Gastroesophageal sphincter (tissue), 4 donors: ENCODE measurements at places on chromosomes 7 and 10. TPM values are rescaled to one million over a fixed set of nuclear protein-coding genes. Genes with fewer than 3 reads are reported as not detected.

GRCh38 chr7:26202019-26202990, 760 bp downstream of the CBX3 start:
- ATAC-seq = peak; percentile 7

- ATAC-seq = peak; percentile 92
Measured at GRCh38 chr10:511101-511848, 178.2 kb downstream of the DIP2C start.

The IGF2BP3 gene
- 0.35 TPM for total RNA-seq

- ATAC-seq = no peak
Measured at GRCh38 chr10:98135222-98135899, 904 bp downstream of the R3HCC1L start.

DNA sequence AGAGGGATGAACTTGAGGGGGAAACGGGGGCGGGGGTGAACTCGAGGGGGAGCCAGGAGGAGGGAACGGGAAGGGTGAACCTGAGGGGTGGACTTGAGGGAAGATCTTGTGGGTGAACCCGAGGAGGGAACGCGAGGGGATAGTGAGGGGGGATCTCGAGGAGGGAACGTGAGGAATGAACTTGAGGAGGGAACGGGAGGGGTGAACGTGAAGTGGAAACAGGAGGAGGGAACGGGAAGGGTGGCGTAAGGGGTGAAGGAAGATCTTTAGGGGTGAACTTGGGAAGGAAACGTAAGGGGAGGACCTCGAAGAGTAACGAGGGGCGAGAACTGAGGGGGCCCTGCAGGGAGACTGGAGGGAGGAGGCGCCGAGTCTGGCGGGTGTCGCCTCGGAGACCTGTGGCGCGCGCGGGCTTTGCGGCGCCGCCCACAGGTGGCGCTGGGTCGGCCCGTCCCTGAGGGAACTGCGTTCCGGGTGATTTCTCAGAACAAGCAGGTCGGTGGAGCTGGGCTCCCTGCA, 651 bp downstream of the MYO3A start:
- no peak for ATAC-seq

DNA sequence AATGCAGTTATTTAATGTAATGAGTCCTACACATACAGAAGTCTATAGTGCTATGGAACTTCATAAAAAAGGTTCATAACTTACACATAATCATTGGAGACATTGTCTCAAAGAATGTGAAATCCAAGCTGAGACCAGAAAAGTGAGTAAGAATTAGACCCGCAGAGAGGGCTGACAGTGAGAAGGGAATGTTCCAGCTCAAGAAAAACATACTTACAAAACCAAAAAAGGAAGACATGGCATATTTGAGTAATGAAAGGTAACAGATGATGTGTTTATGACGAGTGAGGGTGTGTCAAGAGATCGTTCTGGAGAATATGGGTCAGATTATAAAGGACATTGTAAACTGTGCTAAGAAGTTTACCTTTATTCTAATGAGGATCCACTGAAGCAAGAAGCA, 566.5 kb downstream of the ATRNL1 start:
- no peak for ATAC-seq

The ACBD5 gene
- 17.9 TPM for total RNA-seq

The VWA2 gene
- not detected for total RNA-seq

GRCh38 chr10:43078986-43079273, 2.1 kb downstream of the RET start:
- no peak for ATAC-seq

The BMPER gene
- 1.0 TPM for total RNA-seq

DNA sequence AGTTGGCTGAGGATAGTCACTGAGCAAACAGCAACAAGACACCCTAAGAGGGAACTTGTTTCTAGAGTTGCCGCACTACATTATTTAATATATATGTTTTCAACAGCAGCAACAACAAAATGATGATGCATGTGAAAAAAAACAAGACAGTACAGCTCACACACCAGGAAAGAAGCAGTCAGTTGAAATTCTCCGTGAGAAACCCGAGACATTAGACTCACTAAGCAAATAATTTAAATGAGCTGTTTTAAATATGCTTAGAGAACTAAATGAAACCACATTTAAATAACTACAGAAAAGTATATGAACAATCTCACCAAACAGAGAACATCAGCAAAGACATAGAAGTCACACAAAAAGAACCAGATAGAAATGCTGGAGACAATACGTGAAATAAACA, 426.3 kb upstream of the PFKP start:
- no peak for ATAC-seq
